Upper lobe of right lung (tissue), 1 donor: ENCODE measurements at places on chromosomes 11 and 22. TPM values are rescaled to one million over a fixed set of nuclear protein-coding genes. Genes with fewer than 3 reads are reported as not detected.

DNA sequence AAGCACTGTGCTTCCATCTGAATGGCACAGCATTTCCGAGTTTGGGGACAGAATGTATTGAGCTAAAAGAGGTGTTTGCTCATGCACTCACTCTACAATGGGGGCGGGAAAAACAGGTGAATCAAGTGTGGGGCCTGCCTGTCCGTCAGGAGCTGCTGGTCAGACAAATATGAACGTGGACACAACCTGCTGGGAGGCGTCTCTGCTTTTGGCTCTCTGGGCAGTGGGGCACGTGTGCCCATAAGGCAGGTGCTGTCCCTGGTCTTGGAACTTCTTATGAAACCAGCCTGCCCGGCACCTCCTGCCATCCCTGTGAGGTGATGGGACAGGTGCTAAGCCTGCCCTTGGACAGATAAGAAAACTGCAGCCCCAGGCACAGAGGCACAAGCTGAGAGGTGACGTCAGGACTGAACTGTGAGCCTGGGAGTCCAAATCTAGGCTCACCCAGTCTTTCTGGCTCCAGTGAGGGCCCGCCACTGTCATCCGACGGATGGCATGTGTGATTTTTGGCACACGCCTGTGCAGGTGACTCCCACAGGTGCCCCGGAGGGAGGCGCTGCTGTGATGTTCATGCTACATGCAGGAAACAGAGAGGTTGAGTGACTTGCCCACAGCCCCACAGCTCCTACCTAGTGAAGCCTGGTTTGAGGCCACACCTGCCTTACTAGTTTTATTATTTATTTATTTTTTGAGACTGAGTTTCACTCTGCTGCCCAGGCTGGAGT is 51.6 kb downstream of the SMIM38 start:
- peak overlapping the region; percentile 51 for H3K27ac ChIP-seq
- peaks cover 2% of the 10 kb centered on the region for H3K27me3 ChIP-seq
- DNase-seq, result peak; percentile 75
- H3K4me3 ChIP-seq, result no peak overlapping the region

DNA sequence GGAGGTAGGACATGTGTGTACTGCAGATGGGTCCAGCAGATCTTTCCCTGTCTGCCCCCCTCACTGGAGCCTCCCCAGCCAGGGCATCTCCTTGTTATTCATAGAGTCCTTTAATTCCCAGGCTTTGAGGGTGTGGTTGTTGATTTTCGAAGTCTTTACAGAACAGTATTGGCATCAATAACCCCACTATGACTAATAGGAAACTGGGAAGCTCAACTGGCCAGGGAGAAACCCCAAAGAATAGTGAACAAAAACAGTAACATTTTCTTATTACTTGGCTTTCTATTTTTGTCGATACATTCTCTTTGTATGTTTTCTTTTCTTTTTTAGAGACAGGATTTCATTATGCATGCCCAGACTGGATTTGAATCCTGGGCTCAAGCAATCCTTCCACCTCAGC is 57.9 kb downstream of the NF2 start:
- peaks cover 88% of the 10 kb centered on the region for H3K36me3 ChIP-seq
- peaks cover 9% of the 10 kb centered on the region for H3K4me1 ChIP-seq
- H3K27me3 ChIP-seq, result no peaks in the 10 kb centered on the region

DNA sequence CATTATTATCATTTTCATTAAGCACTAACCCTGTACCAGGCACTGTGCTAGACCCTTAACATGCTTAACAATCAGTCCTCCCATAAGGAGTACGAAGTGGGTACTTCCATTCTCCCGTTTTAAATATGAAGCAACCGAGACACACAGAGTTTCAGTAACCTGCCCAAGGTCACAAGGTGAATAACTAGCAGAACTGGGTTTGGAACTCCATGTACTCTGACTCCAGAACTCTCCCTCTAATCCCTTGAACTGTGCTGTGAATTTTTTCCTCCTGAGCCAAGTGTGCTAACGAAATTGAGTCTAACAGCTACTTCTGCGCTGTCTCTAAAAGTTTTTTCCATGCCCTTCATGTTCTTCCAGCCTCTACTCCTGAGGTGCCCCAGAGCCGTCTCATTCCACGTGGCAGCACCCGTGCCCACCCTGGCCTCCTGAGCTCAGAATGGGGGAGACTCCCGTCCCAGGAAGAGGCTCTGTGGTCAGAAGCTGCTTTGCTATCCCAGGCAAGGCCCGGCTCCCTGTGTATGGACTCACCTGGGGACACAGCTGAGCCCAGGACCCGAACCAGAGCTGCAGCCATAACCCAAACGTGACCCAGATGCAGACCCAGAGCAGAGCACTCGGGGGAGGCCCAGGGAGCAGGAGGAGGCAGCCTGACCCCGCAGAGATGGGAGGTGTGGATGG is 8.6 kb upstream of the TRIM29 start:
- no peaks in the 10 kb centered on the region for H3K36me3 ChIP-seq
- H3K27me3 ChIP-seq, result peaks cover 31% of the 10 kb centered on the region
- no peak overlapping the region for H3K4me3 ChIP-seq
- no peak overlapping the region for H3K27ac ChIP-seq
- no peaks in the 10 kb centered on the region for H3K4me1 ChIP-seq

GRCh38 chr11:8693010-8693551 is 10.5 kb downstream of the RPL27A start:
- H3K36me3 ChIP-seq, result peaks cover 67% of the 10 kb centered on the region
- DNase-seq, result no peak
- no peak overlapping the region for H3K27ac ChIP-seq
- H3K4me1 ChIP-seq, result peaks cover 10% of the 10 kb centered on the region
- no peaks in the 10 kb centered on the region for H3K27me3 ChIP-seq
- no peak overlapping the region for H3K4me3 ChIP-seq

- no peak overlapping the region for H3K4me3 ChIP-seq
- no peak for DNase-seq
- H3K27me3 ChIP-seq, result peaks cover 65% of the 10 kb centered on the region
- H3K4me1 ChIP-seq, result peaks cover 9% of the 10 kb centered on the region
- no peaks in the 10 kb centered on the region for H3K36me3 ChIP-seq
Observed at GRCh38 chr22:45968751-45969413, 8.1 kb downstream of the WNT7B start.

The C11orf16 gene
- not detected for total RNA-seq

GRCh38 chr22:37163575-37164504 is 14.1 kb upstream of the IL2RB start:
- no peaks in the 10 kb centered on the region for H3K27me3 ChIP-seq
- H3K27ac ChIP-seq, result peak overlapping the region; percentile 60
- H3K4me1 ChIP-seq, result peaks cover 11% of the 10 kb centered on the region

GRCh38 chr11:123231777-123232176 is 36.7 kb upstream of the CLMP start:
- H3K27me3 ChIP-seq, result no peaks in the 10 kb centered on the region
- DNase-seq, result no peak
- no peaks in the 10 kb centered on the region for H3K4me1 ChIP-seq
- no peaks in the 10 kb centered on the region for H3K36me3 ChIP-seq
- H3K4me3 ChIP-seq, result no peak overlapping the region
- H3K27ac ChIP-seq, result no peak overlapping the region
